Activated CD4-positive, alpha-beta T cell treated with anti-CD3 and anti-CD28 coated beads, Interleukin-2, amount 10 ng/mL, durations not matched to agents 24 days and 14 days (primary cell): ENCODE measurements at places on chromosomes 1 and 21.
A peak's percentile ranks its signal among the peaks of the same experiment; 100 is the strongest.

- no peak for DNase-seq
These were observed 67.9 kb downstream of the SLC44A5 start for GRCh38 chr1:75542818-75543570.

- no peak for DNase-seq
These were observed 66.6 kb upstream of the POU3F1 start for GRCh38 chr1:38113159-38113666.

GRCh38 chr1:95017775-95018174 is 55.0 kb downstream of the ALG14 start:
- no peak for DNase-seq

GRCh38 chr1:11273595-11274234 is 717 bp downstream of the UBIAD1 start:
- no peak for DNase-seq

GRCh38 chr1:41213341-41213740 is 28.8 kb downstream of the SCMH1 start:
- DNase-seq, result no peak

DNA sequence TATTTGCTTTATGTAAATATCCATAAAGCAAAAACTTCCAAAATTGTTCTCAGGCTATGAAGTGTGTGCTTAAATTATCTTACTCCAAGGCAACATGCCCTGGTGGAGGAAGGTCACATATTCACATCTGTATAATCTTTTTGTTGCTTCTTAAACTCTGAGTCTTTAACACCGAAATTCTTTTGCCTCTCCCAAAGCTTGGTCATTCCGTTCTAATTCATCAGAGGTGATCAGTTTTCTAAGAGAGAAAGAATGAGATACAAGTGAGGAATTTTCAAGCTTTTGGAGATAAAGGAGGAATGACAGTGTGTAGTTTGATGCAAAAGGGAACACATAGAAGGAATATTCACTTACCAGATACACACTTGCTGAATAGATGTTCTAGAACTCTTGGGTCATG is 561.7 kb downstream of the LTN1 start:
- DNase-seq, result no peak

GRCh38 chr1:243710467-243710866 is 139.6 kb downstream of the AKT3 start:
- DNase-seq, result no peak

DNA sequence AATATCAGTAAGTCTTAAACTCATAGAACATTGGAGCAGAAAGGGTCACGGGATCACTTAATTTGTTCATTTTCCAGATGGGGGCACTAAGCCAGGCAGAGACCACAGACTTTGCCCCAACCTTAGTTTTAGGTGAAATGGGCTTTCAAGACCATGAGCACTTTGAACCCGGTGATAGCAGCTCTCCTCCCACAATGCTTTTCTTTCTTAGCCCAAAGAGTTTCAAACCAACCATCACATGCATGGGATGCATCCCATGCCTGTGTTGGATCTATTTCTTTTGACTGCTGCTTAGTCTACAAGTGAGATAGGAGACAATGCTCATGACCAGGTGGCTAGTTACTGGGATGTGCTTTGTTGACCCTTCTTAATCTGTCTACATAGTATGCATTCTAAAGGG is 240.6 kb downstream of the NUF2 start:
- DNase-seq, result no peak

DNA sequence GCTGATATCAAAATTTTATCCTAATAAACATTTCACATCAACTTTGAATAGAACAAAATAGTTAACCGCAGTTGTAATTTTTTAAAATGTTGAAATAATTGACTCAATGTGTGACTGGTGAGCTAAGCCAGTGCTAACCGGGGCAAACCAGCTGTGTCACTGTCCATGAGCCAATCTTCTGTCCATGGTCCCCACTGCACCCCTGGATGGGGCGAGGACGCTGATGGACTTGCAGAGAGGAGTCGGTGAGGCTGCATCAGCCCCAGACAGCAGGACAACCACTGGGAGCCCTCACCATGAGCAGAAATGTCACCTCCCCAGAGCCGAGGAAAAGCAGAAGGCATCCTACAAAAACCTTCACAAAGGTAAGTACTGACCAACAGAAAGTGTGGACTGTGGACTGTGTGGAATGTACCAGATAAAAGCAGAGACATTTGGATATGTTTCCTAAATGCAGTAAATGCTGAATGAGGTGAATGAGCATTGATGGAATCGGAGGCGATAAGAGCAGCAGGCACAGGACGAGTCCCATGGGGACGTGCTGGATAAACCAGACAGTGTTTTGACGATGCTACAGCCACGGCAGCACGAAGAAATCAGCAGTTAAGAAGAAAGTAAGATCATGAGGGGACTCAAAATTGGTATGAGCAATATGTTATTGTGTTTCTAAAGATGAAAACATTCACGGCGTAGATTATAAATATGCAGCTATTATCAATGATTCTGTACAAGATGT is 115.0 kb upstream of the BACE2 start:
- DNase-seq, result no peak

GRCh38 chr21:46097336-46098293 is at the start of gene COL6A2:
COL6A2 (plus strand) TSS chr21:46098112.
- peak; percentile 84 for DNase-seq

GRCh38 chr1:224406216-224406615 is 28.4 kb downstream of the WDR26 start:
- no peak for DNase-seq
